ENCODE measurements at places on chromosomes 1 and 21.

DNA sequence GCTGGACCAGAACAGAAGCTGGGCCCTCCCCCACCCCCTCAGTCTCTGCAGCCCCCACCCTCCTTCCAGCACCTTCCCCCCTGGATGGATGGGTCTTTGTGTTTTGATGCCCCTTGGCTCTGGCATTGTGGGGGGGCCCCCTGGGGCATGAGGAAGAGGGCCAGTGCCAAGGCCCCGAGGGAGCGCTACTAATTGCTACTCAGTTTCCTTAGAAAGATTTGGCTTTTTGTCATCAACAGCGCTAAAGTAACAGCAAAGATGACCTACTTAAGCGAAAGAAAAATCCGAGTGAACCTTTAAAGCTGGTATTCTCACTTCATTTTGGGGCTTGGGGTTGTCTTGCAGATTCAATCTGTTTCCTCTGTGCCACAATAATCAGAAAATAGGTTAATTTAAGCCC, 63.5 kb downstream of the SKI start:
- no peak for DNase-seq

DNA sequence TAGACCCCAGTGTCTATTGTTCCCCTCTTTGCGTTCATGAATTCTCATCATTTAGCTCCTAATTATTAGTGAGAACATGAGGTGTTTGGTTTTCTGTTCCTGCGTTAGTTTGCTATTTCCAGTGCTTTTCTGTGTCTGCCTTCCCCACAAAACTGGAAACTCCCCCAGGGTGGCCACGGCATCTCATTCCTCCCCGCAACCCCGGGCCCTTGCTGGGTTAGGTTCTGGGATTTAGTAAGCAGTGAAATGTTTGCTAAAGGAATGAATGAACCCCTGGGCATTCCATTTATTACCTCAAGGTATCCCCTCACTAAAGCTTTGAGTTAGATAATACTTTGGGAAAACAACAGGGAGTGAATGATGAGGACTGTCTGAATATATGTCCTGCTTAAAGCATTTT, 142.9 kb downstream of the GLUL start:
- DNase-seq, result no peak

DNA sequence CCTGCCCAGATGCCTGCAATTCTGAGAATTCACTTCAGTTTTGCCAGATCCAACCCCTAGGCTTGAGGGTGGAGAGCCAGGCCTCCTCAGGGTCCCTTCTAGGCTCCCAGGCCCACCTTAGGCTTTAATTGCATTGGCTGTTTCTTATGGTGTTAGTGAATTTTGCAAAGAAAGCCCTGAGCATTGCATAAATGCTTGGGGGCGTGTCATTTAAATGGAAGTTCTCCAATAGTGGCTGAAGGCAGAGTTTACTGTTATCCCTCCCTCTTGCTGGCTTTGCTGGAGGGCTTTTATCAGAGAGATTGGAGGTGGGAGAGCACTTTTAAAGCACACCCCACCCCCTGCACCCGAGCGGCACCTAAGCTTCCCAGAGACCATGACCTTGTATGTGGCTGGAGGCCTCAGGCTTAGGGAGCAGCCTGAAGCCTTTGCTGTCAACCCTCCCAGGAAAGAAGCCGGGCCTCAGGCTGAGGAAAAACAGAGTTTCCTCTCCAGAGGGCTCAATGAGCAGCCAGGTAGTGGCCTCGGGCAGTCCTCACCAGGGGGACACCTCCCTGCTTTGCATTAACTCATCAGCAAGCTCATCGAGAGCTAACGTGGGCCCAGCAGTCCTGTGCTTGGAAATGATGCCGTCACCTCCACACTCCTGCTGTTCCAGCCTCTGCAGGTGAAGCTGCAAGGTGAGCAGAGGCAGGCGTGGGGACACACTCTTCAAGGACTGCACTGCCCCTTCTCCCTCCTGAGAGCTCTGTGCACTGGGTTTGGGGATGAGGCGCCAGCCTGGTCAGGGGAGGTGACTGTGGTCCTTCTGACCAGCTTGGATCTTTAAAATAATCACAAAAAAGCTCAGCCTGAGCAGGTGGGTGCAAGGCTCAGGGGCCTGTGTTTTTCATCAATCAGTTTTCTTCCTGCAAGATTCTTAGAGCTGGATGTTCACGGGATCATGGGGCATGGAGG, 58.0 kb downstream of the STUM start:
- DNase-seq, result no peak

GRCh38 chr1:32702599-32703478, at the start of gene SYNC:
Gene SYNC (minus strand): TSS chr1:32702770. CDS start chr1:32702660, 110 bp downstream.
- no peak for DNase-seq

- DNase-seq, result no peak
These were observed 60.1 kb upstream of the ASB17 start for GRCh38 chr1:75992312-75992711.

GRCh38 chr1:113975211-113975895, 3.9 kb upstream of the OLFML3 start:
- DNase-seq, result no peak

- no peak for DNase-seq
These were observed 1.1 kb downstream of the CCDC17 start for GRCh38 chr1:45622524-45623394.

GRCh38 chr1:29973406-29973805, 737.1 kb downstream of the PTPRU start:
- DNase-seq, result no peak
